ENCODE measurements at places on chromosomes 12 and 14.

DNA sequence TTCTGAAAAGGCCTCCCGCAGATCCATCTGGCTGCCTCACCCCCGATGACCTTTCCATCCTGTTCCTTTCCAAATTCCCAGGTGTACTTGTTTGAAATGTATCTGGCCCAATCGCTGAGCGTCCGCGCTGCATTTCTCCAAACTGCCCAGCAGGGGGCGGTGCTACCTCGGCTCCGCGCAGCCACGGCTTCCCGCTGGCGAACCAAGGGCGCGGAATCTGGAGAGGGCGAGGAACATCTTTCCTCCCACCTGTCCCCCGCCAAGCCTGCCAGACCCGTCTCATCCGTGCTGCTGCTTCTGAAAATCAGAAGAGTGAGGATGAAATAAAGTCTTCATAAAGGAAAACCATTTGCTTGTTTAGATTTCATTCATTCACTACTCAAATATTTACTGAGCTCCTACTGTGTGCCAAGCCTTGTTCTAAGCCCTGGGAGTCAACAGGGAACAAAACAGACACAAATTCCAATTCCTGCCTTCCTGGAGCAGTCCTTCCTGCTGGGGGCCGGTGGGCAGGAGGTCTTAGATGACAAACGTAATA is 16.8 kb upstream of the MYL2 start:
- peak; percentile 21 for DNase-seq

DNA sequence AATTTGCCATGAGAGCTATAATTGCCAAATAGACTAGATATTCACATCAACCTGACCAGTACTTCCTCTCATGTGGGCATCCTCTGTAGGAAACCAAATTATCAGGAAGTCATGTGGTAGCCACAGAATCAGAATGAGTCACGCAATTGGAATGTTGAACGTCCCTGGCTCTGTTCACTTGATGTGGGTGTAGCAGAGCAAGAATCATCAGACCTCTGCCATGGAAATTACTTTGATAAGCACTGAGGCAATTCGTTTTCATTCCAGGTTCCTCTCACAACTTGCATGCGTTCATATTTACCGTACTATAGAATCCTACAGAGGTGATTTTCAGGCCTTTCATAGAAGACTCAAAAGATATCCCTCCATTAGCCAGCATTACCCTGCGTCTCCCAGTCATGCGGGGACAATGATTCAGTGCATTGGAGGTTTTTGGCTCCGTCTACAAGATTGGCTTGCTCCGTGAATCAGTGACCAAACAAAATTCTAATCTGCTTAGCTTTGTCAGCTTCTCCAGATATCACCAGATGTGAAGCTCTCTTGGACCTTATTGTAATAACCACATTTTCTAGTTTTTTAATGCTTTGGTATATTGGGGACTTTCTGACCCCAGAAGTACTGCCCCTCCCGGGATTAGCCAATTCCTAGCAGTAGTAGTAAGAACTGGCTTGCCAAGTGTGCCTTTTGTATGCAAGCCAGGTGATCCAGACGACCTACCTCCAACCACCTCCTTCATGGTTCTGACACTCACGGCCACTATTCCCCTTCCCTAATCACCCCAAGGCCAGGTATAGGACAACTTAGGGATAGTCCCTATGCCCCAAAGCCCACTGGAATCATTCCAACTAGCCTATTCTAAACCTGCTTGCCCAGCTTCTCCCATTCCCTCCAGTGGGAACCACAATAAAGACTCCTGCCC is 133.4 kb downstream of the KICS2 start:
- peak; percentile 99 for DNase-seq

DNA sequence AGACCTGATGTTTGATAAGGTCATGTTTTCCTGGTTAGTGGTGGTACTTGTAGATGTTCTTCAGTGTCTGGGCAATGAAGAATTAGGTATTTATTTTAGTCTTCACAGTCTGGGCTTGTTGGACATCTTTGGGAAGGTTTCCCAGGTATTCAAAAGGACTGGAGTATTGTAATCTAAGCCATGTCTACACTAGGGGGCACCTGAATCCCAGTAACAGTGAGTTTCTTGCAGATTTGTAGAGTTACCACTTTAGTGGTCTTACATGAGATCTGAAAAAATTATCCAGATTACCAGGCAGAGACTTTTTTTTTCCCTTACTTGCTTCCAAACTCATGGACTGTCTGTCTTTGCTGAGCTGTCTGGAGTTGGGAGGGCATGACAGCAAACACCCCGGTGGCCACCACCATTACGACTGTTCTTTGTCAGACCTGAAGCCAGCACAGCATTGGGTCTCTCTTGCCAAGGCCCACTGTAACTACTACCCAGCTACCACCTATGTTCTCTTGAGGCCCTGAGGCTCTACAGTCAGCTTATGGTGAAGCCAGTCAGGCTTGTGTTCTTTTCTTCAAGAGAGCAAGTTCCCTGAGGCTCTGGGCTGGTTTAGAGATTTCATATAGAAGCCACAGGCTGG is 820.7 kb upstream of the FBXO33 start:
- DNase-seq = no peak

GRCh38 chr14:23301969-23302289 is 730 bp downstream of the PPP1R3E start:
- DNase-seq = no peak

DNA sequence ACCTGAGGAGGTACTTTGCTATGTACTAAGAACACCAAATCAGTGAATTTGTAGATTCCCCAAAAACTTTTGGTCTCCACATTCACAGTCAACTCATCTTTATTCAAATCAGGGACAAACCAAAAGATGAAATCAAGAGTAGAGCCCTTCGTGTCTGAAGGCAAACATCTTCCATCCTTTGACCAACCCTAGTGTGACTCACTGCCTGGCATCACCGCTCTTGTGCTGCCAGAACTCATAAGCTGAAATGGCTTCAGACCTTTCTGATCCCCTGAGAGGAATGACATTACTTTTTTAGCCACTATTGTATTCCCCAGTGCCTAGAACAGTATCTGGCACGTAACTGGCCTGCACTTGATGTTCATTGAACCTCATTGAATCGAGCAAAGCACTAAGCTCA is 50.1 kb downstream of the GOLGA5 start:
- peak; percentile 38 for DNase-seq

- DNase-seq = no peak
These were observed 454.3 kb upstream of the LMO3 start for GRCh38 chr12:17060260-17060659.

DNA sequence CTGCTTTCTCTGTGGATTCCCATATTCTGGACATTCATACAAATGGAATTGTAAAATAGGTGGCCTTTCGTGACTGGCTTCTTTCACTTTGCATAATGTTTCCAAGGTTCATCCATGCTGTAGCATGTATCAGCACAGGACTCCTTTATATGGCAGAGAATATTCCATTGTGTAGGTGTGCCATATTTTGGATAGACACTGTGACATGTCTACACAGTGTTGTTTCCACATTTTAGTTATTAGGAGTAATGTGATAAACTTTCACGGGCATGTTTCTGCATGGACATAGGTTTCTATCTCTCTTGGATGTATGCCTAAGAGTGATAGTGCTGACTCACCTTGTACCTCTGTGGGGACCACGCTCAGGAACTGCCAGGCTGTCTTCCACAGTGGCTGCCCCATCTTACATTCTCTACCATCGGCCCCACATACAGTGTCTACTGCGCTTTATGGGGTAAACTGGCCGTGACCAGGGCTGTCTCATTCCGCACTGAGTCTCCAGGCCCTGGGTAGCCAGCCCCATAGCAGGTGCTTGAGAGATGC is 7.1 kb upstream of the KRT84 start:
- no peak for DNase-seq

DNA sequence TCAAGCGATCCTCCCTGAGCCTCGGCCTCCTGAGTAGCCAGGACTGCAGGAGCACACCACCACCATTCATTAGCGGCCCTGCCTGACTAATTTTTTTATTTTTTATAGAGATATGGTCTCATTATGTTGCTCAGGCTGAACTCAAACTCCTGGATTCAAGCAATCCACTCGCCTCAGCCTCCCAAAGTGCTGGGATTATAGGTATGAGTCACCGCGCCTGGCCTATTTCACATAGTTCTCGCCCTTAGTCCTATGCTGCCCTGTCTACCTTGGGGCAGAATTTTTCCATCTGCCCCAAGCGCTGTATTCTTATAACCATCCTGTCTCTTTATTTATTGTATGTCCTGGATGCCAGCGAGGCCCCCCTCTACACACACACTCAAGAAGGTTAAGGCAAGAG is 50.9 kb upstream of the BCL2L14 start:
- DNase-seq = no peak

GRCh38 chr12:102763061-102763460 is 154.0 kb downstream of the PAH start:
- DNase-seq = no peak

DNA sequence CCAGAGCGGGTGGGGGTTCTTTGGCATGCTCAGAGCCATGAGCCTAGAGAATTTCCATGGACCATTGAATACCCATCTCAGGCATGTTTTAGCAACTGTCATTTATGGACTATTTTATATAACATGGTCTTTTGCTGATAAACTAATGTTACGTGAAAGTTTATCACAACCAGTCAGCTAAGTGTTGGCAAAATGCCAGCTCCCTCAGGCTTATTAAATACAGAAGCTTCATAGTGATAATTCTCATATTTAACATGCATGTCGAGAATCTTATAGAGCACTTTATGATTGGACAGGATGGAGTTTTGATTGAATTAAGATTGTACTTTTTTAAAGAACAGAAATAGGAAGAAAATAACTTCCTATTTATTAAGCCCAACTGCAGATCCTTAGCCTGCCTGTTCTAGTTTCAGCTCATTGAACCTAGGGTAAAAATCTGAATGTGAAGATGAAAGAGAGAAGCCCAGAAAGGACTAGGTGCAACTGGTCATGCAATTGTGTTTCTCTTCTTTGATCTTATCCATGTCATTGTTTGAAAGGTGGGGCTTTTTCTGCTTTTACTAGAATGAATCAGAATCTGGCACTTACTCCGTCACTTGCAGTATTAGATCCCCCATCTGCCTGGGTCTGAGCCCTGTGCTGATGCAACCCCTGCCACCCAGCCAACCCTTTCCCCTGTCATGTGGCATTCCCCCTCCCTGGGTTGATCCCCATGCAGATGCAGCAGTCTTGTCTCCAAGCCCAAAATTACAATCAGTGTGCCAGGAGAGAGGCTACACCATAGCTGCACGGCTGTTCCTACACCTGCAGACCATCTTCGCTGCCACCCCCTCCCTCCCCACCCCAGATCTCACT is 134.6 kb upstream of the EVL start:
- no peak for DNase-seq

DNA sequence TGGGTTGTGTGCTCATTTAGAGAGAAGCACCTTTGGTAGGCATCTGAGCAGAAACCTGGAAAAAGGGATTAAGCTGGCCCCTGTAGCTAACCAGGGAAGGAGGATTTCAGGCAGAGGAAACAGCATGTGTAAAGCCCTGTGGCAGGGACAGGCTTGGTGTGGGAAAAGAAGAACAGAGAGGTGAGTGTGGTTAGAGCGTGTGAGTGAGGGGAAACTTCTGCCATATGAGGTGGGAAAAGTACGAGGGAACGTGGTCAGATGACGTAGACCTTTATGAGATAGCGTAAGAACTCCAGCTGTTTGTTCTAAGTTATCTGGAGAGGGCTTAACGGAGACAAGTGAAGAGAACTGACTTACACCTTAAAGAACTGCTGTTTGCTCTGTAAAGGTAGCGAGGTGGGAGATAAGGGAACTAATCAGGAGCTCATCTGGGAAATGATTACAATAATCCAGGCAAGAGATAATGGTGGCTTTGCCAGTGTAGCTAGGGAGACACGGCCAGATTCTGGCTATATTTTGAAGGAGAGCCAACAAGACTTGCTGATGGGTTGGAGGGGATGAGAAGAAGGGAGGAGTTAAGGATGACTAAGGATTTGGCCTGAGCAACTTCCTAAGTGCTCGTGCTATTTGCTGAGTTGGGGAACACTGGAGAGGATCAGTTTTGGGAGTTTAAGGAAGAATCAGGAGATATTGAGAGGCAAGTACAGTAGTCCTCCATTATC is 234.0 kb downstream of the ETNK1 start:
- DNase-seq = no peak

- peak; percentile 14 for DNase-seq
These were observed 11.9 kb upstream of the SERPINA4 start for GRCh38 chr14:94548999-94549985.

GRCh38 chr12:7156259-7157197 is 26.4 kb downstream of the CLSTN3 start:
- DNase-seq = no peak

DNA sequence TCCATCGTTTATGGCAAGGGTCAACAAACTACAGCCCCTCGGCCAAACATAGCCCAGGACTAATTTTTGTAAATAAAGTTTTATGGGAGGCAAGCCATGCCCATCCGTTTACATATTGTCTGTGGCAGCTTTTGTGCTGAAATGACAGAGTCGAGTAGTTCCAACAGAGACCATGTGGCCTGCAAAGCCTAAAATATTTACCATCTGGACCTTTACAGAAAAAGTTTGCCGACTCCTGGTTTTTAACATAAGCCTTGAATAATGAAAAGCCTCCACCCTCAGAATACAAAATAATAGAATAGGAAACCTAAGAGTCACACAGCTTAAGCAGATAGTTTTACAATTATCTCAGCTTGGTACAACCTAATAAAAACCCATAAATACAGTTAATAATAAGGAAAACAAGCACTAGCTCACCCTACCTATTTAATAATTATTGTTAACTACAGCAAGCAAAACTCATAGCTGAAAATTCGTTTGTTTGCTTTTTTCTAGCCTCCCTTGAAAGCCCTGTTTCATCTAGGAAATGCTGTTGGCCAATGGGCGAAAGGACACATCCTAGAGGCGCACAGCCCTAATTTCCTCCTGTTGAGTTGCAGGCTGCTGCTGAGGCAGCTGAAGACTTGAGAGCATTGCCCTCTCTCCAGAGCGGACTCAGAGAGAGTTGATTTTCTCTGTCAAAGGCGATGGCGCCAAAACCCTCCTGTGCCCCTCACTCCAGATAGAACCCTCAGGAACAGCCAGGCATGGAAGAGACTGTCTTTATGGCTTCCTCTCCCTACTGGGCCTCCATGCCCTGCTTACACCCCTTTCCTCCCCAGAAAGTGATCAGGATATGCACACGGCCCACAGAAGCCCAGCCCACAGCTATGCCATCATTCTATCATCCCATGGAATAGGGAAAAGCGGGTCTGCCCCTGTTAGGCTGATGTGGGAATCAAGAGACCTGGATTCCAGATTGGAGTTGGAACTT is 107.2 kb downstream of the DPF3 start:
- no peak for DNase-seq

DNA sequence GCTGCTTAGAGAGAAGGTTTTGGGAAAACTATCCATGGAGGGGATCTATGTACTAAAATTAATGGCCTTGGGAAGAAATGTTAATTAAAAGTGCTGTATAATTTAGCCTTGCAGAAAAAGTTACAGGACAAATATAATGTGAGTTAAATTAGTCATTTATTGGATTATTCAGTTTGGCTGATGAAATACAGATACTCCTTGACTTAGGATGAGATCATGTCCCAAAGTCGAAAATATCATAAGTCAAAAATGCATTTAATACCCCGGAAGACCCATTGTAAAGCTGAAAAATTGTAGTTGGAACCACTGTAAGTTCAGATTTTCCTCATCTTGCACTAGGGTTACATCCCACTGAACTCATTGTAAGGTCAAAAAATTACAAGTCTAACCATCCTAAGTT is 9.7 kb downstream of the RTRAF start:
- DNase-seq = no peak

GRCh38 chr12:47504775-47505446 is 200.9 kb downstream of the RPAP3 start:
- DNase-seq = no peak
